ENCODE measurements at places on chromosomes 13 and 19. TPM values are rescaled to one million over a fixed set of nuclear protein-coding genes. Genes with fewer than 3 reads are reported as not detected.

RASIP1 gene
- 13.7 TPM for total RNA-seq

CAMSAP3 gene
- total RNA-seq: 2.6 TPM

CYP2A7 gene
- not detected for total RNA-seq

C5AR1 gene
- 5.3 TPM for total RNA-seq

GPX4 gene
- total RNA-seq: 337 TPM

TPM4 gene
- 72.6 TPM for total RNA-seq

LRRC8E gene
- 3.1 TPM for total RNA-seq

GRCh38 chr19:32891609-32892008 is 22.0 kb upstream of the SLC7A9 start:
- no peak for DNase-seq

- DNase-seq: no peak
Observed at GRCh38 chr13:21117104-21117809, 55.9 kb upstream of the LATS2 start.

GRCh38 chr19:8305798-8306197 is 2.4 kb downstream of the CD320 start:
- no peak for DNase-seq

- peak; percentile 65 for DNase-seq
Observed at GRCh38 chr19:3046698-3047495, 15.4 kb downstream of the TLE5 start.

GRCh38 chr13:60303166-60303565 is 93.9 kb upstream of the TDRD3 start:
- no peak for DNase-seq

GRCh38 chr13:61084988-61085387 is 330.7 kb downstream of the PCDH20 start:
- no peak for DNase-seq

- DNase-seq: no peak
Observed at GRCh38 chr13:80586356-80586755, 245.4 kb upstream of the SPRY2 start.

DNA sequence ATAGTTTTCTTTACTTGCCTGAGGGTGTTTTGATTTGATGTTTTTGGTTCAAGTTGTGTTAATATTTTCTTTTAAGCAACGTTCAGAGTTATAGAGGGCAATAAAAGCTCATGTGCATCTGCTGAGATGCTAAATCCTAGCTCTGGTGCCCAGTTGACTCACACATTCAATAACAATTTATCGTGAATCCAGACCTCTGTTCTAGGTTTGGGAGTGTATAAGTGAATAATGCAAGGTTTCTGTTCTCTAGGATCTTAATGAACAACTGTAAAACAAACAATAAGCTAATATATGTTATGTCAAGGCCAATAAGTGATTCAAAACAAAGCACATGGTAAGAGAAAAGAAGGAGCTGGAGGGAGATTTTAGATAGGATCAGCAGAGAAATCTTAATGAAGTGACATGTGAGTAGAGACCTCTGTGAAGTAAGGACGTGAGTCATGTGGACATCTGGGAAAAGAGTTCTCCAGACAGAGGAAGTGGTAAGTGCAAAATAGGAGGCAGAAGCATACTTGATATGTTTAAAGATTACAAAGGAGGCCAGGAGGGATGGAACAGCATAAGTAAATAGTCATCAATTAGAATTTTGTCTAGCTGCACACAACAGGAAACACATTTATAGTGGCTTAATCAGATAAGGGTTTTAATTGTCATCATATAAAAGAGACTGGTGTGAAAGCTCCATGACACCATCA is 278.5 kb upstream of the HTR2A start:
- no peak for DNase-seq

GRCh38 chr19:55538132-55538531 is 1.2 kb upstream of the SBK2 start:
- no peak for DNase-seq

- no peak for DNase-seq
Observed at GRCh38 chr13:112634102-112634501, 46.1 kb upstream of the TUBGCP3 start.

GRCh38 chr19:39568604-39569003 is 28.6 kb upstream of the EID2 start:
- DNase-seq: no peak

DNA sequence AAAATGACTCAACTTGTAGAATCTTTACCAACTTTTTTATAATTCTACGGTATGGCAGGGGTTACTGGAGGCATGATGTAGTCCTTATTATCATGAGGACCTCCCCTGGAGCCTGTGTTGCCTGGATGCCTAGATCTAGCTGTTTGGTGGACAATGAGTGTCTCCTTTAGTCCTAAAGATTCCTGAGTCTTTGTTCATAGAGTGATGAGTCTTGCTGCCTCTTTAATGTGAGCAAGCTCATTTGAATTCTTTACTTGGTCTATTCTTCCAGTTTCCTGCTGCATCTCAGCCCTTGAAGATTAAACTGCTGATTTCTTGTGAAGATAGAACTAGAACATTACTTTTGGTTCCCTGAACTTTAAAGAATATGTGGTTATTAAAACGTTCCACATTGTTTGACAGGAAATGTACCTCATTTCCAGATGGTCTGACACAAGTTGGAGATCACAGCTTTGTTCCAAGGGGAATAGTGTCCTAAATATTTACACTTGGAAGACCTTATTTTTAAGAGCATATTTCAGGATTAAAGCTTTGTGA is 51.9 kb downstream of the SLAIN1 start:
- DNase-seq: no peak

DNA sequence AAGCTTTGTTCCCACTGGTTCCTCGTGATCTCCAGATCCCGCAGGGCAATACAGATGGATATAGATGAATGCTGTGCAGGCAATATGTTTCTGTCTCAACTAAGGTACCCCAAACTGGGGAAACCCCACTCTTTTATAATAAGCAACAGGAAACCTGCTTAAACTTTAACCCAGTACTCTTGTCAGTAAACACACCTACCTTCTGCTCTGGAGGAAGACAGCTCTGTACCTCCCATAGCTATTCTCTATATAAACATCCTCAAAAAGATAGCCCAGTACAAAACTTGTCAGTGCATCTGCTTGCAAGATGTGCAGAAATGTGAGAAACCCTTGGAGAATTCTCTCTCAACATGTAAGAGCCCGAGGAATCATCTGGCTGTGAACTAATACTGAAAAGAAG is 583.6 kb downstream of the OLFM4 start:
- no peak for DNase-seq

DNA sequence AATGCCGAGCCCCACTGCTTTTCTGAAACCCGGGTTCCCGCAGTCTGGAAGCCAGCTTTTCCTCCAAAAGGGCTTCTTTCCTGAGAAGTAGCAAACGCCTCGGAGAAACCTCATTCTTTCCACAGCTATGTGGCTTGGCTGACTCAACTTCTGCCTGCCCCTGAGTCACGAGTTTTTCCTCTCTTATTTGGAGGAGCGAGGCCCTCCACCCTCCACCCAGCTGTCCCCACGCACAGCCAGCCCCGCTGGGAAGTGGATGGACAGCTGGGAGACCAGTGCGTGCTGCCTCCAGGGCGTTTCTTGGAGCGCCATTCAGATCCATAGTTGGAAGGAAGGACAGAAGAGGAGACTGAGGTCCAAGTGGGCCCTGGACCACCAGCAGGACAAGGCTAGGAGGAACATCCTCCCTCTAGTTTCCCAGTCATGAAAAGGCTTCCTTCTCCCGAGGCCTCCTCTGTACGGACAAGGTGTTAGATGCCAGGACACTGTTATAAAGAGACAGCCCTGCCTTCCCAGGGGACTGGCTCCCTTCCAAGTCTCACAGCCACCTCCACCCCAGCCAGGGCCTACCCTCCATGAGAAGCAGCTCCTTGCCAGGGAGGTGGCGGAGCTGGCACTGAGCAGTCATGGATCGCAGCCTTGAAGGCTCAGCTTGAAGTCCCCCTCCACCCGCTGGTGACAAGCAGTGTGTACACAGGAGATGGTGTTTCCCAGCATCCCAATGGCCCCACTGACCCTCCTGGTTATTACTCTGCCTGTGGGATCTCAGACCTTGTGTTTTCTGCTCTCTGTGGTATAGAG is 2.5 kb upstream of the PLEKHF1 start:
- DNase-seq: peak; percentile 75

DNA sequence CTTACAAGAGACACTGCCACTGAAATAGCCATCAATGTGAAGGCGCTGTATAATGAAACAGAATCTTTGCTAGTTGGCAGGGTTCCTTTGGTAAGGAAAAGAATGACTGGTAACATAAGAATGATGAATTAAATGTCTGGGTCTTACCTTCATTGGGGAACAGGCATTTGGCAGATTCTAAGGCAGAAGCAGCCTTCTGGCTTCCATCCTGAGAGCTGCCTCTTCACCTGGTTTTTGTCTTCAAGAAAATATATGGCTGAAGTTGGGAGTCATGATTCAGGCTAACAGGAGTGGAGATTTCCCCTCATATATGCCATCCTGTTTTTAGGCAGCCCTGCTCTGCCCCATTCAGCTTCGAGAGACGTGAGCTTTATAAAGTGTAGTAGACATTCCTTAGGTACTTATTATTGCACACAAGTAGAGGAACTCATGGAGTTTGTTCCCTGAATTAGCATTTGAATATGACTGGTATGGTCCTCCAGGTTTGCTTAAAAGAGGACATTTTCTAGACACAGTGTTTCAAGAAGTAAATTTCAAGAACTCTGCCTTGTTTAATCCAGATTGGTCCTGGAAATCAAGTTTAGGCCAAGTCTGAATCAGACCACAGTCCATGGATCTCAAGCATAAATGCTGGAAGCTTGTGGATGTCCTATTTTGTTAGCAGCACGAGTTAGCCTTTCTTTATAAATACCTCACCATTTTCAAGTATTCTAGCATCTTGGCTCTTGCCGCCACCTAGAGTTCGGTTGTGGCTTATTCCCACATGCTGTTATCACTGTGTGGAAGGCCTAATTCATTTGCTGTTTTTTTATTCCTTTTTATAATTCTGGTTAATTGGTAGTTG is 56.2 kb upstream of the AKAP11 start:
- DNase-seq: no peak

DNA sequence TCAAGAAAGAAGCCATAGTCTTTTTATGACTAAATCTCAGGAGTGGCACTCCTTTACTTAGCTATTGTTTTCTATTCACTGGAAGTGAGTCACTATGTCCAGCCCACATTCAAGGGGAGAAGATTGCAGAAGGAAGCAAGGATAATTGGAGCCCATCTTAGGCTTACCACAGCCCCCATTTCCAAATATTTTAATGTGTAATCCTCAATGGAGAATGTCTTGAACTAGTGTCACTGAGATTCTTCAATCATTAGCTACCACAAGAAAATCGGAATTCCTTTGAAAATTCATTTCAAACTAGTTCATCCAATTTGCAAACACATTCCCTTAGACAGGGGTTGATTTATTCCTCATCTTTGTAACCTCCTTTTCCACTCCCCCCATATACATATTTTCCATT is 84.7 kb downstream of the DLEU7 start:
- DNase-seq: no peak

DNA sequence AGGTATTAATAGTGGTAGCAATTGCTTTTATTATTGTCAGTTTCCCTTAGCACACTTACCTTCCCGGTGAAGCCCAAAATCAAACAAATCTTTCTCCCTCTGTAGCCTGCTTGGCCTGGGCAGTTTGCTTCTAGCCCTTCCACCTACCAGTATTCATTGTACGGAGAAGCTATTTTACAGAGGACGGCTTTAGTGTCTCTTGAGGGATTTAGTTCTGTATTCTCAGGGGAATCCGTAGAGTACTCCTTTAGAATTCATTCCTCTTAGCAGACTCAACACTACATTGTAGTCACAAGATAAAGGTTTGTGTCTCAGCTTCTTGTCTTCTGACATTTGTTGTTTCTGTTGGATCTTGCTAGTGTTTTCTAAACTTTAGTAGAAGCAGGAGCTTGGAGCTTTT is 24.1 kb upstream of the WTIP start:
- DNase-seq: no peak

DNA sequence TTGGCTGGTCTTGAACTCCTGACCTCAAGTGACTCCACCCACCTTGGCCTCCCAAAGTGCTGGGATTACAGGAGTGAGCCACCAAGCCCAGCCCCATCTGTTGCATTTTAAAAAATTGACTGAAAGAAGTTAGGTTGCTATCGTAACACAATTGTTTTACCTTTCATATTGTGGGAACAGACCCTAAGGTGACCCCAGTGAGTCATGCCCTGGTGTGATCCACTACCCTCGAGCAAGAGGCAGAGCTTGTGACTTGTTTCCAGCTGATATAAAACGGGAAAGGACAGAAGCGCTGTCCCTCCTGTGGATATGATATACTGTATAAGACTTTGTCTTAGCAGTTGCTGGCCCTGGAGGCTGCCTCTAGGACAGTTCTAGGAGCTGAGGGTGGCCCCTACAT is 308.6 kb downstream of the HS6ST3 start:
- DNase-seq: no peak

- DNase-seq: peak; percentile 89
Observed at GRCh38 chr19:18160971-18161635, 8.1 kb downstream of the PIK3R2 start.

- no peak for DNase-seq
Observed at GRCh38 chr13:56317841-56318240, 822.9 kb upstream of the PRR20A start.

GRCh38 chr19:1468821-1469254 is 10.2 kb downstream of the C19orf25 start:
- peak; percentile 56 for DNase-seq

DNA sequence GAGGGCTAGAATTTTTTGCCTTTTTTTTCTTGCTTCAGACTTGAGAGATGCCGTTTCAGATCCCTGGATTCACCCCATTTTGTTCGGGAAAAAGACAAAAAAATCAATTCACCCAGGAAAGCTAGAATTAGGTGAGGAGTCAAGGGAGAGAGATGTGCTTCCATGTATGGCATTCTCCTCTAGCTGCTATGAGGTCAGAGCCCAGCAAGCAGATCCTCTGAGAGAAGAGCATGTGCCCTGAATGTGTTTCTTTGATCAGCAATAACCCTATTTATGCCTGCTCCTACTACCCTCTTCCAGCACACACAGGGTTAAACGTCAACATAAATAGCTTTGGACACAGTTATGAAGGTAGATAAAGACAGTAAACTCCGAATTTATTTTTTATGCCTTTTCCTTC is 53.6 kb downstream of the NDFIP2 start:
- DNase-seq: no peak

DNA sequence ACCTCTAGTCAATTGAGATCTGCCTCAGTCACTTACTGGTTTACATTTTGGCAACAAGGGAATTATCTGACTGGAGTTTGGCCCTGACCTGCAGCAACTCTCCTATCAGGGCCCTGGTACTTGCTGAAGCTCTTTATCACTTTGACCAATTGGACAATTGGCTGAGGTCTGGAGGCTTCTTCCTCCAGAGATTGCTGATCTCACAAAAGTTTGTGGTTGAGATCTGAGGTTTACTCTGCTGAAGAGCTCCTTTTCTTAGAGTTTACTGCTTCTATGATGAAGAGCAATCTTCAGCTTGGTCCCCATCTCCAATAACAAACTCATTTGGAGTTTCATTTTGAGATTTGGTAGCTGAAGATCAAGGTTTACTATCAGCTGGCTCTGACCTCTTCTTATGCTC is 276.9 kb upstream of the SGCG start:
- DNase-seq: no peak

Measured in left ventricle myocardium superior (tissue), 1 donor.